ENCODE measurements at places on chromosomes 11 and 22. TPM values are rescaled to one million over a fixed set of nuclear protein-coding genes. Genes with fewer than 3 reads are reported as not detected.

Gene OR52I1
- not detected for total RNA-seq

DNA sequence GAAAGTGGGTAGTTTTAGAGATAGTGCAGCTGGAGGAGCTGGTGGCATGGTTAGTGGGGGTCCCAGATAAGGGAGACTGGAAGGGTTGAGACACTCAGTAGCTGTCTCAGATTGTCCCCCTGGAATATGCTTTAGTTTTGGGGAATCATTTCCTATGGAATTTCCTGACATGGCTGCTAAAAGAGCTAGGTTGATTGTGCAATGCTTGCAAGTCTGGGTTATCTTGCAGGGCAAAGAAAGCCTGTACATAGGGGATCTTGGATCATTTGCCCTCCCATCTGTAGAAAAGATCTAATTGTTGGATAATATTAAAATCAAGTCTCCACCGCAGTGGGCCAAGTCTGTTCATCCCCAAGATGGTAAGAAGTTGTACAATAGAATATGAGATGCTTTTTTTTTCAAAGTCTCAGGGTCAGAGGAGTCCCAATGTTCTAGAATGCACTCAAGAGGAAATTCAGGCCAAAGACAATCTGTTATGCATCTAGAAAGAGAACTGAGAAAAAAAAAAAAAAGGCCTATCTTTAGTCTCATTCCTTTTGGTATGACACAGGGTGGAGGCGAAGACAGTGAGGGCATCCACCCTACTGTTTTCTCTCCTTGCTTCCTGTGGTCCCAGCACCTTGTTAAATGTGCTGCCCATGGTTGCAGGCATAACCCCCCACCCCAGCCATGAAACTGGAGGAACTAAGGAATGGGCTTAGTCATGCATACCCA lies 20.2 kb downstream of the MS4A6E start:
- DNase-seq: no peak

- DNase-seq: no peak
Observed at GRCh38 chr22:24576778-24577177, 16.1 kb downstream of the LRRC75B start.

Gene ANKK1
- total RNA-seq: not detected

Gene CADM1
- total RNA-seq: 62.2 TPM

Gene APOBEC3B
- total RNA-seq: 17.6 TPM

DNA sequence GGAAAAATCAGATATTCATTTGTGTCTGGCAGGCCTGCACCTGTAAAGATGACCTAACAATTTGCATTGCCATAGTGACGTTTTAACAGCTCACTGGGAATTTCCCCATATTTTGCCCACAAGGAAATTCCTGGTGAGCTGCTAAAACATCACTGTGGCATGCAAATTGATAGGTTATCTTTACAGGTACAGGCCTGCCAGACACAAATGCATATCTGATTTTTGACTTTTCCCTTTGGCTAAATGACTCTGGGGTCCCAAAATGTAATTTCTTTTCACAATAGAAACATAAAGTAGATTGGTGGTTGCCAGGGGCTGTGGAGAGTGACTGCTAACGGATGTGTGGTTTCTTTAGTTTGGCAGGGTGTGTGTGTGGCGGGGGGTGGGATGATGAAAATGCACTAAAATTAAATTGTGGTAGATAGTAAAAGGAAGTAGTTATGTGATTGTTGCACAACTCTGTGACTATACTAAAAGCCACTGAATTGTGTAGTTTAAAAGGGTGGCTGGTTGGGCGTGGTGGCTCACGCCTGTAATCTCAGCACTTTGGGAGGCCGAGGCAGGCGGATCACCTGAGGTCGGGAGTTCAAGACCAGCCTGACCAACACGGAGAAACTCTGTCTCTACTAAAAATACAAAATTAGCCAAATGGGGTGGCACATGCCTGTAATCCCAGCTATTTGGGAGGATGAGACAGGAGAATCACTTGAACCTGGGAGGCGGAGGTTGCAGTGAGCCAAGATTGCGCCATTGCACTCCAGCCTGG lies 18.5 kb upstream of the FEZ1 start:
- peak; percentile 46 for DNase-seq

DNA sequence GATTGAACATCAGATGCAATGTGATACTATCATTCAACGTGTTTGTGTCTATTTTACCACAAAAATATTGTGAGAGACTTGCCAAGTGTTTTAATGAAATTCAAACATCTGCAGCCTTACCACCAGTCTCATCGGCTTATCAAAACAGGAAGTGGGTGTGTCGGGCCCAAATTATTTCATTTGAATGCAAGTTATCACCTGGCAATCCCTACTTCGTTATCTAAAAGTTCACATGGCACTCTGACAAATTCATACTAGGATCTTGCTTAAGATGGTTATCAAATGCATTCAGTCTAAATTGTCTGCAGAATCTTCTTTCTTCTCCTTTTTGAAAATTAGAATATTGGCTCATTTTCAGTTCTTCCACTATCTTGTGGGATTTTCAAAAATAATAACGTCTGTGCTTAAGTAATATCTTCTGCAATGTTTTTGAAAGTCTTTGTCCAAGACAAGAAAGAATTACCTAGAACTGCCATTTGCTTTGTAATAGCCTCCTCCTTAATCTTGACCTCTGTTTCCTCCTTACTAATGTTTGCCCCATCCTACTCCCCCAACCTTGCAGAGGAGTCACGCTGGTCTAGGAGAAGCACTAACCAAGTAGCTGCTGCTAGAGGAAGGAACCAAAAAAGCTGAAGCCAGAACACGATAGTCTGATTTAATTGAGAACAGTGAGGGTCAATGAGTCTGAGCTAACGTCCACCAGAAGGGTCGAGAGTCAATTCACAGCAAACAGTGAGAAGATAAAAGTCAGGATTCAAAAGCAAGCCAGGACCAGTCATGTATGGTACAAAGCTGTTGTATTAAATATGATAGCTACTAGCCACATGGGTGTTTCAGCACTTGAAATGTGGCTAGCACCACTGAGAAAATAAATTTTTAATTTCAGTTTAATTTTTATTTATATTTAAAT lies 10.2 kb upstream of the BIRC3 start:
- DNase-seq: no peak

Gene KCNC1
- not detected for total RNA-seq

GRCh38 chr11:67270256-67271204 lies 4.3 kb downstream of the GRK2 start:
- no peak for DNase-seq

Gene OR8B12
- total RNA-seq: not detected

GRCh38 chr11:118673361-118674081 lies 5.9 kb downstream of the TREH start:
- no peak for DNase-seq

Gene OR6A2
- total RNA-seq: 0.72 TPM

DNA sequence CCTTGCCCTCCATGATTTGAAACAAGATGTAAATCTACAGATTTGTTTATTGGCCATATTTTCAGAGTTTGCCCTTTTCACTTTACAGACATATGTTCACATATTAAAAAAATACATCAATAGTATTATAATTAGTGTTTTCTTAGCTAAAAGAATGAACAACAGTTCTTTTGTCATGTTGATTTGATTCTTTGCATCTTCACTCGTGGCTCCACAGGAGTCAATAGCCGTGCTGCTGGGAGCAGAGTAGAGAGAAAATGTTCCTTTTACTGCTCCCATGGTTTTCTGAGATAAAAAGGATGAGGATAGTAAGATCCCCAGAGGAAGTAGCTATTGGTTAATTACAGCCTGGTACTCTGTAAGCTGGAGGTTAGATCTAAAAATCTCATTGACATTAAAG lies 151.2 kb downstream of the PGR start:
- DNase-seq: no peak

DNA sequence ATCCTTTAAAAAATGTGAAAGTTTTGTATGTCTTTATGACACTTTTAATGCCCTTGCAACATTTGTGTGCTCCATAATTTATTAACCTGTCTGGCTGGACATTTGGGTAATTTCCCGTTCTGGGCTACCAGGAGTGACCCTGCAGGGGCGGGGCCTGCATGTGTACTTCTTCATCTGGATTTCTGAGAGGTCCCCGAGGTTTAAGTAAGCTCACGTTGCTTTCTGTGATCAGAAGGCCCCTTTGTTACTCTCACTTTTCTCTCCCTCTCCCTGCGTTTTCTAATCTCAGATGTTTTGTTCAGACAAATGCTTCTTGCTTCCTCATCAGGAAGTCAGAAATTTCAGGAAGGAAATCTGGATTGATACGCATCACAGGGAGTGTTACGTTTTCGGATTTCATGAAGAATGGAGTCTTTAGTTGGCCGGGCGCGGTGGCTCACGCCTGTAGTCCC lies 78.9 kb upstream of the CRYBB3 start:
- DNase-seq: no peak

DNA sequence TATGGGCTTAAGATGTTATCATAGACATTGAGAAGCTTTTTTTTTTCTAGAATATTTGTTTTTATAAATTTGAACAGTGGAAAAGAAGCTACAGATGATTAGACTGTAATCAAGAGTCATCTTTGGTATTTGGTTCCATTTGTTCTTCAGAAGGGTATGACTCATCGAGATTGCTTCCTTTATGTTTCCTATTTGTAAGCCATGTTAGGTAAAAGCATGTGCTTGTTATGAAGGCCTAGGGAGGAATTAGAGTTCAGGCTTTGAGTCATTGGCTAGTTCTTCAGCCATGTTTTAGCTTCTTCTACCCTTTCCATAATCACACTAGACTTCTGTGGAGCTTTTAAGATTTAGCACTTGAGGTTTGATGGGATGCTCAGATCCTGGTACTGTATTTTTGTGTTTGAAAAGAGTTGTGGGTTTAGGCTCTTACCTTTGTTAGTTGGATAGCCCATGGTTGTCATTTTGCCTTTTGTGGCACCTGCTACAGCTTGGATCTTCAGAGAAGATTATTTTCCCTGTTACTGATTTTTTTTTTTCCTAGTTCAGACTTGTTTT lies 44.3 kb downstream of the POLD3 start:
- DNase-seq: peak; percentile 95

Gene ART1
- total RNA-seq: not detected

Gene RTCB
- total RNA-seq: 213 TPM

GRCh38 chr11:117733316-117733715 lies 63.7 kb downstream of the DSCAML1 start:
- no peak for DNase-seq

- no peak for DNase-seq
Observed at GRCh38 chr22:47558828-47559700, 796.6 kb downstream of the TBC1D22A start.

DNA sequence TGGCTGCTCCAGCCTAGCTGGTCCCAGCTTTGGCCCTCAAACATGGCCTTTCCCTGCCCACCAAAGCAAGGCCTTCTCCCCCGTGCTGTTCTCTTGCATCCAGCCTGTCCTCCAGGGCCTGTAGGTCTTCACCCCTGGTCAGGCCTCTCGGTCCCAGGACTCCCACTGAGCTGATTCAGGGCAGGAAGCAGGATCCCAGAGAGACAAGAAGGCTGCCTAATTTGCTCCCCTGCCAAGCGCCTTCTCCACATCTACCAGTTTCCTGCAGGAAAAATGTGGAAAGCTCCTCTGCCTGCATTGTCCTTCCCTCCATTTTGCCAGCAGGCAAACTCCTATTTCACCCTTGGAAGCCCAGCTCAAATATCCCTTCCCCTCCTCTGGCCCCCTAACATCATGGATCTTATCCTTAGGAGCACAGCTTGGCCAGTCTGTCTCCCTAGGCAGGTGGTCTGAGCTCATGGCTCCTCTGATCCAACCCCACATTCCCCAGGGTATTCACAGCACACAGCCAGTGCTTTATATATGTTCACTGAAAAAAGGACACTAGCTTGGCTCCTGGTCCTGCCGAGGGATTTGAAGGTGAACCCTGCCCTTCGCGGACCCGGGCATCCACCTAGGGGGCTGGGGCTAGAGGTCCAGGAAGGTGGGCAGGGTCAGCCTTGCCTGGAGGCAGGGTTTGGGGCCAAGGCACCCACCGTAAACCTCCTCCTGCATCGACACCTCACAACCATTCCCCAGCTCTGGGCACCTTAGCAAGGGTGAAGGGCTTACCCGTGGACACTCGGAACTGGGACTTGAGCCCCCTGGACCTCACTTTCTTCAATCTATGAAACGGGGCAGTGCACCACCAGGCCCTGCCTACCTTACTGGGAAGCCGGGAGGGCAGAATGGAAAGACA lies 968 bp downstream of the RHBDD3 start:
- DNase-seq: peak; percentile 11

- DNase-seq: no peak
Observed at GRCh38 chr11:74981888-74982287, 6.8 kb upstream of the NEU3 start.

DNA sequence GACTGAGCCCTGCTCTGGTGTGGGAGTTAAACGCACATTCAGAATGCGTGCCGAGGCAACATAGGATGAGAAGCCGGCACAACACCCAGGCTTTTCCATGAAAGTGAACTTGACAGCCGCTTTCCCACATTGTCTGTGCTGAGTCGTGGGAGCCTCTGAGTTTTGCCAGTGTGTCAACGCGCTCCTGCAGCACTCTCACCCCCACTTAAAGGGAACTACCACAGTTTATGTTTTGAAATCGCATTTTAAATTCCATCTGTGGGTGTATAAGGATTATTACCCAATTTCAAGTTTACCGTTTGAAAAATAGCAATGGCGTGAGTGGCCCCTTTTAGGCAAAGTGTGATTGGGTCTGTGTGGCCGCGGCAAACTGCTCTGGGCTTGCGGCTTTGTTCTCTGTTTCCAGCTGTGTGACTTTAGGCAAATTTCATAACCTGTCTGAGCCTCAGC lies 81.5 kb downstream of the FBLN1 start:
- DNase-seq: peak; percentile 72

- no peak for DNase-seq
Observed at GRCh38 chr11:119486691-119487259, 63.8 kb upstream of the THY1 start.

Gene SLC17A6
- total RNA-seq: not detected

Gene SLN
- not detected for total RNA-seq

Gene TIGD3
- not detected for total RNA-seq

- DNase-seq: no peak
Observed at GRCh38 chr11:132589791-132590190, 942.5 kb downstream of the OPCML start.

- peak; percentile 30 for DNase-seq
Observed at GRCh38 chr11:19846654-19847305, 134.1 kb downstream of the NAV2 start.

DNA sequence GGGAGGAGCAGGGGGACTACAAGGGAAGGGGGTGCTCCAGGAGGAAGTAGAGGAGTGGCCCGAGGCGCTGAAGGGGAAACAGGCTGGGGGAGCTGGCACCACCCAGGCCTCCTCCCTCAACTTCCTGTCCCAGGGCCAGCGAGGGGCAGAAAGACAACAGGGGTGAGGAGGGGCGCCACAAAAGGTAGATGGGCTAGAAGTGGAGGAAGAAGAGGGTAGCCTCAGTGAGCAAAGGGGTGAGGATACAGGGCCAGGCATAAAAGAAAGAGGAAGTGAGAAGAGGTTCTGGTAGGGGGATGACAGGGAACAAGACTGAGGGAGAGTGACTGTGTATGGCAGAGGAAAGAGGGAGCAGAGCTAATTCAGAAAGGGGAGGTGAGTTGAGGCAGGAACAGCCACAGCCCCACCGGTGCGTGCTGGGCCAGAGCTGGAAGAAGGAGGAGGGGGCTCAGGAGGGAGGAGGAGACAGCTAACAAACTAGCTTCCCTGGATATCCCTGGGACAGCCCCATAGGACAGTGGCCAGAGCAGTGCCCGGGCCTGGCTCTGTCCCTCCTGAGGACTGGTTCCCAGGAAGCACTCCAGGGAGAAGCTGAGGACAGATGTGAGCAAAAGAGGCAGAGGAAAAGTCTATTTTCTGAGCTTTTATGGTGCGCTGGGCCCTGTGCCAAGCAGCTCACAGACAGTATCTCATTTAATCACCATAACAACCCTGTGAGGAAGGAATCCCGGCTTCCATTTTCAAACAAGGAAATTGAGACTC lies 8.5 kb downstream of the DCHS1 start:
- peak; percentile 56 for DNase-seq

GRCh38 chr11:115710980-115711379 lies 206.8 kb upstream of the CADM1 start:
- DNase-seq: no peak

GRCh38 chr11:16052750-16053149 lies 303.6 kb downstream of the SOX6 start:
- no peak for DNase-seq
